ENCODE measurements at places on chromosomes 7 and 10.

- DNase-seq = no peak
Measured at GRCh38 chr7:132573251-132573955, 2.9 kb downstream of the PLXNA4 start.

DNA sequence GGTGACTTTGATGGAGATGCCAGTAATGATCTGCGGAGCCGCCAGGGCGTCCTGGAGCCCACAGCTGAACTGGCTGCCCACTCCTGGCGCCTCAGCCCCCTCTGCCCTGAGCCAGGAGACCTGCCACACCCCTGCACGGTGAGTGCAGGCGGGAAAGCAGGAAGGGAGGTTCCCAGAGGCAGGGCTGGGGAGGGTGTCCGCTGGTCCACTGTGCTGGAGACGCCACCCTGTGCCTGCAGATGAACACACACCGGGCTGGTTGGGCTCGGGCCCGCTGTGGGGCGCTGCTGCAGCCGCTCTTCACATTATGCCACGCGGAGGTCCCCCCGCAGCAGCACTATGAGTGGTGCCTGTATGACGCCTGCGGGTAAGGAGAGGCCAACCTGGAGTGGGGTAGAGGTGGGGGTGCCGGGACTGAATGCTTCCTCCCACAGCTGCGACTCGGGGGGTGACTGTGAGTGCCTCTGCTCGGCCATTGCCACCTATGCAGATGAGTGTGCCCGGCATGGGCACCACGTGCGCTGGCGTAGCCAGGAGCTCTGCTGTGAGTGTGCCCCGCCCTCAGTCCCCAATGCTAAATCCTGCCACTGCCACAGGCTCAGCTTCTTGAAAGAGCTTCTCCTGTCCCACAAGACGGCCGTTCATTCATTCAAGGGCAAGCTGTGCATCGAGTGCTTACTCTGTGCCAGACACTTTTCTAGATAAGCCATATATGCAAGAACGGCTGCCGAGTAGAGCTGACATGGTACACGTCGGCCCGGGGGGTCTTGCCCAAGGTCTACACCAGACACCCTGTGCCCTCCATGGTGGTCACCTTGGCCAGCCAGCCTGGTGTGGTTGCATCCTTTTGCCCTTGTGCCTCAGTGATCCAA lies 14.3 kb upstream of the ZNF467 start:
- no peak for DNase-seq

GRCh38 chr7:49771427-49772176 lies 1.8 kb upstream of the VWC2 start:
- peak; percentile 71 for DNase-seq

- DNase-seq = no peak
Measured at GRCh38 chr7:35021445-35021844, 15.8 kb downstream of the DPY19L1 start.

GRCh38 chr10:129929343-129930292 lies 34.5 kb downstream of the EBF3 start:
- no peak for DNase-seq

DNA sequence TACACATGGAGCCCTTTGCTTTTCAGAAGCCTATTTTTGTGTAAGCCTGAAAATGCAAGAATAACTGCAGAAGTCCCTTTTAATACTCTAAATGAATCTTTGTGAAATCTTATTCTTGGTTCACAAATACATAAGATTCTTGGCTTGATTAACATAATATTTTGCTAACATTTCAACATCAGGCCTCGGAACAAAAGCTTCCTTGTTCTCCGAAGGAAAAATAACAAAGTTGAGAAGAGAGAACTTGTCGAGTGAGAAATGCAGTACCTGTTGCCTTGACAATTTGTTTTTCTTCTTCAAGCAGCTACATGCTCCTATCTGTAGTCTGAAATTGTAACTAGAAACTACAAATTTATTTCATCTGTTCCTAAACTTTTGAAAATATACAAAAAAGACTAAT lies 8.5 kb downstream of the NT5C2 start:
- DNase-seq = no peak

DNA sequence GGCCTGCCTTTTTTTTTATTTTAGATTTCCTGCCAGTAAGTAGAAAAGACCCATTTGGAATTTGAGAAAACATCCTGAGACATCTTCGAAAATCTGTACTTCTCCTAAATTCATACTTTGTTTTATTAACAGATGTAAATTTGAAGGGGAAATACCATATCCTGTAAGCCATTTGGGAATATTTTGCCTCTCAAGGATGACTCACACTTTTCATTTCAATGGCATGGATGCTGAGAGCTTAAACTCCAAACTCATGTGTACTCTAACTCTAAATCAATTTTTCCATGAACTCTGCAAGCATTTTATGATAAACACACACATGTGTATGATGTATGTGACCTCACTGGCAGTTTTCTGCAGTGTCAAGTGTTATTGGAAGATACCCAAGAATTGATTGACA lies 89.0 kb downstream of the SEMA3A start:
- DNase-seq = no peak

- DNase-seq = no peak
Measured at GRCh38 chr10:130037169-130037661, 73.1 kb upstream of the EBF3 start.

- no peak for DNase-seq
Measured at GRCh38 chr10:57806675-57807074, 461.0 kb downstream of the IPMK start.

- no peak for DNase-seq
Measured at GRCh38 chr10:17273403-17273802, 45.4 kb downstream of the VIM start.

DNA sequence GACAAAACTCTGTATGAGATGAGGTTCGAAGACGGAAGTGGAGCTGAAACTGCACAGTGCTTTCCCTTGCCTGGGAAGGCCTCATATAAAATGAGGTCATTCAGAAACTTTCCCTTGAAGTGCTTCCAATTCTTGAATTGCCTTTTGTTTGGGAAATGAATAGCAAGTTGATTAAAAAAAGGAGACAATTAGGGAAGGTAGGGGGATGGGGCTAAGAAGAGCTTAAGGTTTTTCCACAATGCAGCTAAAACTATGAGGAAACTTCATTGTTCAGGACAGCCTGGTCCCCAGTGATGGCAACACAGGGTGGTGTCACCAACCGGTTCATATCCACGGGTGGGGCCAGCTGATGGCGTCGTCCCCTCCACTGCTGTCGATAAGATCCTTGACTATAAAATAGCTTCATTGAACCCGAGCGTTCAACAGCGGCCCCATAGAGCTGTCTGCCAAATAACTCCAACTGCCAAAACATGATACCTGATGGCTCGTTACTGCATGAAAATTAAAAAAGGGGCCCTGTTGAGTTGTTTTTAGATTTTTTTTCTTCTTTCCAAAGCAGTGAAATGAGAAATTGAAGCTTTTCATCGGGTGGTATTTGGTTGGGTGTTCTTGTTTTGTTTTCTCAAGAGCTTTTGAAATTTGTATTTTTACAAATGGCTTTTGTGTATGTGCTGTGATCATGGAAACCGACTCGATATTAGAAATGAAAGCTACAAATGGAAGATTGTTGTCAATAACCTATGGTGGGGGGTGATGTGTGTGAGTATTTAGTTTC lies 2.8 kb upstream of the CELF2 start:
- no peak for DNase-seq

DNA sequence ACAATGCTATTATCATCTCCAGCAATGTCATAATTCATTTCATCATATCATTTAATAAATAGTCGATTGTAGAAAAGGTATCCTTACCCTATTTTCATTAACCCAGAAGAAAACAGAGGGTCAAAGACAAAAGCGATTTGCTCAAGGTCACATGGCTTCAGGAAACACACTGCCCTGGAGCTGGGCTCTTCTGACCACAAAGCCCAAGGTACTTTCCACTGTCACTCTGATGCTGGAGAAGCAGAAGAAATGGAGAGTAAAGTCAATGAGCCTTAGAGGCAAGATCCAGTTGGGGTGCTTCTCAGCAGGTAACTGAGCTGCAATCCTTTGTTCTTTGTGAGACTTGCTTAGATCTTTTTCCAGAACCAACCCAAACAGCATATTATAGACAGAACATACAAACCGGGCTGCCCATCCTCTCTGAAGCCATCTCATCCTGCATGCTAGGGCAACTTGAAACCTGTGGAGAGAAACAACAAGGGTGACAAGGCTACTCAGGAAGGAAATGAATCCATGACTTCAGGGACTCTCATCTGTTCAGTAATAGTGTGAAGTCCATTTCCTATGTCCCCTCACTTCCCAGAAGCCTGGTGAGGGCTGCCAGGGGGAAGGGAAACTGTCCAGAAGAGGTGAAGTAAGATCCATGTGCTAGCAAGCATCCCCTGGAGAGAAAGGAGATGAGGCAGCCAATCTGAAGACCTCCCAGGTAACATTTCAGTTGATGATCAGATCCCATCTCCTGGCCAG lies 148.6 kb upstream of the SVIL start:
- DNase-seq = no peak

- no peak for DNase-seq
Measured at GRCh38 chr7:74153736-74154135, 20.4 kb upstream of the EIF4H start.

GRCh38 chr7:131733604-131734003 lies 177.2 kb upstream of the PODXL start:
- no peak for DNase-seq
